ENCODE measurements at places on chromosomes 5 and 9.

- DNase-seq: no peak
Measured at GRCh38 chr5:125894383-125894782, 528.8 kb upstream of the GRAMD2B start.

- DNase-seq: no peak
Measured at GRCh38 chr9:118336250-118336942, 632.2 kb downstream of the TLR4 start.

- DNase-seq: peak; percentile 15
Measured at GRCh38 chr5:171633776-171634470, 151.7 kb upstream of the SMIM23 start.

DNA sequence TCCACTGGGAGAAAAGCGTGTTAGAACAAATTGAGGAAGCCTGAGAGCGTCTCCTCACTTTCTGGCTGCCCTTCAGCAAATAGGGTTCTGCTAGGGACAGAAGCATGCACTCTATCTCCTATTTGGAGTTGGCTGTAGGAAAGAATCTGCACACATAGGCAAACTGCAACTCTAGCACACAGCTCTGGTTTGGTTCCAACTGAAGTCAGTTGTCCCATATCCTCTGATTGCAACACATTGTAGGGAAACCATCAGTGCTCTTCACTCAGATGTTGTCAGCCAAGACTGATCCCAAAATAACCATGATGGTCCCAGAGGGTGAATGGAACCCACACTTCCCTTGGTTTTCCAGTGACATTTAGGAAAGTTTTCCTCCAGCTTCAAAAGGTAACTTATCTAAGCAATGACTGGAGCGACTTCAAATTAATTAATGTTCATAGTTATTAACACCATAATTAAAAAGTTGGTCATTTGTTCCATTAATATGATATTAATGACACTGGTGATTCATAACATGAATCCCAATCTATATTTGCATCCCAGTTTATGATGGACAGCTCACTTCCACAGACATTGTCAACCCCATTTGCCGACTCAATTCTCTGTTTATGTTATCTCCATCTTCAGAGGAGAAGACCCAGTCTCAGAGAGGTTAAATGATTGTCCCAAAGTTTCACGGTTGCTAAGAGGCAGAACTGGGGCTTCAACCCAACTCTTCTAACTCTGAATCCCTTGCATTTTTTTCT is 136.7 kb upstream of the ZNF462 start:
- no peak for DNase-seq

- DNase-seq: no peak
Measured at GRCh38 chr5:52673495-52673894, 114.2 kb upstream of the ITGA1 start.

DNA sequence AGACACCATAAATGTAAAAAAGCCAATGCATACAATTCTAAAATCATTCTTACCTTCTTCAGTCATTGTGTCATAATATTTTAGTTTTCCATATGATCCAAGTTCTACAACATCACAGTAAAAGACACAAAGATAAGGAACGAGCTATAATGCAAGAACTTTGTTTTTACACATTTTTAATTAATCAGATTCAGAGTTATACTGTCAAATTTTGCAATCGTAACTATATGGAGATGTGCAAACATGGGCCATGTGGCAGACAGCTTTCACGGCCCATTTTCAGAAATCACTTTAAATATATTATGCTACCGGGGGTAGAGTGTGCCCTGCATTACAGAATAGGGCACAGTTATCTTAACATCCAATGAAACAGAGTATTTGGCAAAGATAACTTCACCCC is 188.4 kb downstream of the ACER2 start:
- no peak for DNase-seq
